SJCRH30 (cell line): ENCODE measurements at places on chromosomes 6 and 20.

GRCh38 chr6:163319609-163320366 lies 94.7 kb upstream of the QKI start:
- DNase-seq: no peak

DNA sequence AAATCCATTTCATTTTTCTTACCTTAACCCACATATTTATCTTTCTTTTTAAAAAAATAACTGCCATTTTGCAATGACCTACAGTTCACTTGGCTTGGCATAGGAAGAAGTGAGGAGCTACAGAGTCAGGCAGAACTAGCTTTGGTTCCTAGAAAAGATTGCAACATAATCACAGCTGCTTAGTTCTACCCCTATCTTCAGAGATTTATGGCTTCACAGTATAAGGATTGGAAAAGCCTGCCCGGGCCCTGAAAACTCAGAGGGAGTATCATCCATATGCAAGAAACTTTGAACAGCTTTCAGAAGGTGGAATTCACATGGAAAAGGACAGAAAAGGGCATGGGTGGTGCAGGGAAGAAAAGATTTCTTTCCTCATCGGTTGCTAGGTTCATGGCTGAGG lies 774.3 kb upstream of the CHD6 start:
- DNase-seq: no peak

DNA sequence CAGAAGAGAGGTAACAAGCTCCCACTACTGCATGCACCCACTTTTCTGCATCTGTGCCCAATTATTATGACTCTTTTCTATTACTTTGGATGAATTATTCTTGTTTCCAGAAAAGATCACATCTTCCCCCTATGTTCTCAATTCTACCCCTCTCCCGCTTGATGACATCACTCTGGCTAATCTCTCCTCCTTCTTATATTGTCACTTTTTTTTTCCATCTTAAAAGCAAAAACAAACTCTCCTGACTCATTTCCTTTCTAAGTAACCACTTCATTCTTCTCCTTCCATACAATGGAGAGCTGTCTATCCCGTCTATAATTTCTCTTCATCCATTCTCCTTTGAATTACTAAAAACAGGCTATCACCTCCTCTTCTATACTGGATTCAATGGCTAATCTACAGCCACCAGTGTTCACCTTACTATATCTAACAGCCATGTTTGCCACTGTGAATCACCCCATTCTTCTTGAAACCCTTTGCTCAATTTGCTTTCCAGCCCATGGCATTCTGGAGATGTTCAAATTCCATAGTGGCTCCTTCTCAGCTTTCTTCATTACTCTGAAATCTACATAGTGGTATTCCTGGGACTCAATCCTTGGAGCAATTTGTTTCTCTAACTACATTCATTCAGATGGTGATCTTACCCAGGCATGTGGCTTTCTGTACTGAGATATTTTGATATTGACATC lies 378.4 kb downstream of the ARHGAP18 start:
- no peak for DNase-seq

DNA sequence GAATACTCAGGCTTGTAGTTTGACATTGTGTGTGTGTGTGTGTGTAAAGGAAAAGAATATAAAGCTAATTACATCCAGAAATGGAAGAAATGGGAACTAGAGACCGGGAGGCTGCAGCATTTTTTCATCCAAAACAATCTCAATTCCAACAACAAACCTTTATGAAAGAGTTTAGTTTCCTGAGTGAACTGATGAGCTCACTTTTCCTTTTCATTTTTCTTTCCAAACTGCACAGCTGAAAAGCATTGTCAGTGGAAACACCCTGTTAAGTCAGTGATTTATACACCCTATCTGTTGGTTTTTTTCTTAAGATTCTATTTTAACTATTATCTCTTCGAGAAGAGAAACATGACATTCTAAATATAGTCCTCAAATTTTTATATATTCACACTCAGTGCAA lies 130.9 kb downstream of the RFPL4B start:
- DNase-seq: no peak

DNA sequence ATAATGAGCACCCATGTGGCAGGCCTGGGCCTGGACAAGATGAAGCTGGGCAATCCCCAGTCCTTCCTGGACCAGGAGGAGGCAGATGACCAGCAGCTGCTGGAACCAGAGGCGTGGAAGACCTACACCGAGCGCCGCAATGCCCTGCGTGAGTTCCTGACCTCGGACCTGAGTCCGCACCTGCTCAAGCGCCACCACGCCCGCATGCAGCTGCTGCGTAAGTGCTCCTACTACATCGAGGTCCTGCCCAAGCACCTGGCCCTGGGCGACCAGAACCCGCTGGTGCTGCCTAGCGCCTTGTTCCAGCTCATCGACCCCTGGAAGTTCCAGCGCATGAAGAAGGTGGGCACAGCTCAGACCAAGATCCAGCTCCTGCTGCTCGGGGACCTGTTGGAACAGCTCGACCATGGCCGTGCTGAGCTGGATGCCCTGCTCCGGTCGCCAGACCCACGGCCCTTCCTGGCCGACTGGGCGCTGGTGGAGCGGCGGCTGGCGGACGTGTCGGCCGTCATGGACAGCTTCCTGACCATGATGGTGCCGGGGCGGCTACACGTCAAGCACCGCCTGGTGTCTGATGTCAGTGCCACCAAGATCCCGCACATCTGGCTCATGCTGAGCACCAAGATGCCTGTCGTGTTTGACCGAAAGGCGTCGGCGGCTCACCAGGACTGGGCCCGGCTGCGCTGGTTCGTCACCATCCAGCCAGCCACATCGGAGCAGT lies 1.9 kb downstream of the FNDC11 start:
- DNase-seq: no peak

- no peak for DNase-seq
Observed at GRCh38 chr6:168000198-168001028, 2.9 kb downstream of the KIF25 start.

GRCh38 chr6:41371461-41371991 lies 36.1 kb downstream of the NCR2 start:
- DNase-seq: no peak

DNA sequence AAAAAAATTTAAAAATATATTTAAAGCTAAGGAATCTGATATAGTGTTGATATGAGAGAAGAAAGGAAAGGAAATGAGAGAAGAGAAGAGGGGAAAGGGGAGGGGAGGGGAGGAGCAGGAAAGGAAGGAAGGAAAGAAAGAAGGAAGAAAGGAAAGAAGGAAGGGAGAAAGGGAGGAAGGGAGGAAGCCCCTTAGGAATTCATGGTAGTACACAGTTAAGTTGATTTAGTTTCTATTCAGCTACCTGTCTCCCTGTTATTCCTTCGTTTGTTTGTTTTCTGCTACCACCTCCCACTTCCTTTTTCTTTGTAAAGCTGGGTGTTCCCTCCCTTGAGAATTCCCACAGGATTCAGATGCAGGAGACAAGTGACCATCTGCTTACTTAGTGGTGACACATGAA lies 1025.4 kb upstream of the FLRT3 start:
- DNase-seq: no peak

DNA sequence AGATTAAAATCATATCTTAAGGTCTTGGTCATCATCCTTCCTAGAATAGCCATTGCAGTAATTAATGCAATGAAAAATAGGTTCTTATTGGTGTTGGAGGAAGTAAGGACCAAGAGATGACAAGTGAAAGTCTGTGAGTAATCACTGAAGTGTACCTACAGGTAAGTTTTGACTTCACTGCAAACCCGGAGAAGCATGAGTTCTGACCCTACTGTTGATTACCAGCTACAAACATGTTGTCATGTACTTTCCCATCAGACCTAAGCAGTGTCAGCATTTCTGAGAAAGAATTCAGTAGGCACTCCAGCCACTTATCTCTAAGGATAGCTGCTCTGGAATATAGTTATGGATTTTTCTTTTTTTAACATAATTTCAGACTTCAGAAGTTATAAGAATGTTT lies 280.9 kb downstream of the ZFAND3 start:
- DNase-seq: no peak

DNA sequence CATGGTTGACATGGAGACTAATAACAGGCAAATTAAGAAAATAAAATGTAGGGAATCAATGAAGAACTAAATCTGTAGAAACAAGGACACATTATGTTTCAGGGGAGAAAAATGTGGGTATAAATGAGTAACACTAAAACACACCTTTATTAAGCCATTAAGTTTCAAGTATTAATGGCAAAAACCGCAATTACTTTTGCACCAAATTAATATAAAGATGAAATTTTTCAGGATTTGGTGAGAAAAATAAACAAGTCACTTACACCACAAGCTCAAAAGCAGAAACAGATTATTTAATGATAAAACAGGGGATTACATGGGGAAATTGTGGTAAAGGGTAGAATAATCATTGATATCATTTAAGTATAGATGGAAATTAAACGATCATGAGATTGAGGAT lies 793.8 kb upstream of the FLRT3 start:
- DNase-seq: no peak

DNA sequence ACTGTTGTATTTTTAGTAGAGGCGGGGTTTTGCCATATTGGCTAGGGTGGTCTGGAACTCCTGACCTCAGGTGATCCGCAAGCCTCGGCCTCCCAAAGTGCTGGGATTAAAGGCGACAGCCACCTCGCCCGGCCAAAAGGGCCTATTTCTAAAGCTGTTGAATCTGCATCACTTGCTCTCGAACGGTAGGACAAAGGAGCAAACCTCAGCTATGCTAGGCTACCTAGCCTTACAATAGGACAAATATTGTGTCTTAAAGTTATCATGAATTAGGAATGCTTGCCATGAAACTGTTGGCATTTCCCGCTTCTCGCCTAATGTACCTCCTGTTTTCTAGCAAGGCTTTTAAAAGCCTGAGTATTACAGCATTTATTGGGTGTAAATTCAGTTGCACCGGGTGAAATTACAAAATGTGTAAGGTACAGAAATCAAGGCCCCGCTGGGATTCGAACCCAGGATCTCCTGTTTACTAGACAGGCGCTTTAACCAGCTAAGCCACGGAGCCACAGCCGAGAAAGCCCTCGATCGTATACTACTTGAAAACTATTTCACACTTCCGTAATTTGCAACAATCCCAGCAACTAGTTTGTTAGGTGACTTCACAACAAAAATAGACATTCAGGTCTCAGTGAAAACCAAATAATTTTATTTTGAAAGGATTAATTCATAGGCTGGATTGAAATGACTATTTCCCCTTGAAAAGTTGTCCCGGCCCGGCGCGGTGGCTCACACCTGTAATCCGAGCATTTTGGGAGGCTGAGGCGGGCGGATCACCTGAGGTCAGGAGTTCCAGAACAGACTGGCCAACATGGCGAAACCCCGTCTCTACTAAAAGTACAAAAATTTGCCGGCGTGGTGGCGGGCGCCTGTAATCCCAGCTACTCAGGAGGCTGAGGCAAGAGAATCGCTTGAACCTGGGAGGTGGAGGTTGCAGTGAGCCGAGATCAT lies 211.6 kb upstream of the ZNF184 start:
- peak; percentile 13 for DNase-seq
